ENCODE measurements at places on chromosomes 1 and 21.

DNA sequence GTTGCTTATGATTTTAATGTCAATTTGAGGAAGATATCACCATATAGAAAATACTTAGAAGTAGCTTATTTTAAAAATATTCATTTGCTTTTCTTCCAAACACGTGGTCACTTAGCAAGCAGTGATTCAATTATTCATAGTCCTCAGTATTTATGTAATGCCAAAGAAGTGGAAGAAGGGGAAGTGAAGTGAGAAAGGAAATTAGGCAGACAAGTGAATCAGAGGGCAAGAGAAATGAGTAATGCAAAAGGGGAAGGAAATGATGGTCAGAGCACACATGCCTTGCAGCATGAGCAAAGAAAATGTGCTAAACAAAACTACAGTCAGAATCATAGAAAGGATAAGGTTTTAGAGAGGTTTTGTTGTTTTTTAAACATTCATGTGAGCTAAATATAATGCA lies 31.8 kb downstream of the SDCCAG8 start:
- peak; percentile 88 for DNase-seq

- DNase-seq, result no peak
These were observed 15.5 kb downstream of the GABPB2 start for GRCh38 chr1:151085953-151086559.

GRCh38 chr1:234408757-234409156 lies 35.5 kb downstream of the COA6 start:
- DNase-seq, result no peak

GRCh38 chr1:92933459-92933858 lies 27.8 kb downstream of the DIPK1A start:
- peak; percentile 42 for DNase-seq

DNA sequence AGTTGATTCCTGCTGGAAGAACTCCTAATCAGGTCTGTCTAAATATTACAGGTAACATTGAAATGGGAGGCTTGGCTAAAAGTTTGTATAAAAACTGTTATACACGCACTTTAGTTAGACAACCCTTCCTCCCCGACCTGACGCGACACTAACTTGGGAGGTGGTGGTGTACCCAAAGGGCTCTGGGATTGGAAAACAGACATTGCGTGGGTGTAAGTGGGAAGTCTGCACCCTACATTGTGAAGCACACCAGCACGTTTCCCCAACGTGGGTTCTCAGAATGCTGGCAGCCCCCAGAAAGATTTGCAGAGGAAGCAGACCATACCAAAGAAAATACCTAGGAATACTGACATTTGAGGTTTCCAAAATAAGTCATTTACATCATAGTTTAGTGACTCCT lies 16.8 kb downstream of the OR2T11 start:
- DNase-seq, result no peak

- DNase-seq, result peak; percentile 66
These were observed 1.7 kb downstream of the PITHD1 start for GRCh38 chr1:23779826-23780371.

- peak; percentile 71 for DNase-seq
These were observed 13.1 kb downstream of the MAP1LC3C start for GRCh38 chr1:241985787-241986186.

- DNase-seq, result no peak
These were observed 81.8 kb downstream of the PEX14 start for GRCh38 chr1:10556430-10557005.

DNA sequence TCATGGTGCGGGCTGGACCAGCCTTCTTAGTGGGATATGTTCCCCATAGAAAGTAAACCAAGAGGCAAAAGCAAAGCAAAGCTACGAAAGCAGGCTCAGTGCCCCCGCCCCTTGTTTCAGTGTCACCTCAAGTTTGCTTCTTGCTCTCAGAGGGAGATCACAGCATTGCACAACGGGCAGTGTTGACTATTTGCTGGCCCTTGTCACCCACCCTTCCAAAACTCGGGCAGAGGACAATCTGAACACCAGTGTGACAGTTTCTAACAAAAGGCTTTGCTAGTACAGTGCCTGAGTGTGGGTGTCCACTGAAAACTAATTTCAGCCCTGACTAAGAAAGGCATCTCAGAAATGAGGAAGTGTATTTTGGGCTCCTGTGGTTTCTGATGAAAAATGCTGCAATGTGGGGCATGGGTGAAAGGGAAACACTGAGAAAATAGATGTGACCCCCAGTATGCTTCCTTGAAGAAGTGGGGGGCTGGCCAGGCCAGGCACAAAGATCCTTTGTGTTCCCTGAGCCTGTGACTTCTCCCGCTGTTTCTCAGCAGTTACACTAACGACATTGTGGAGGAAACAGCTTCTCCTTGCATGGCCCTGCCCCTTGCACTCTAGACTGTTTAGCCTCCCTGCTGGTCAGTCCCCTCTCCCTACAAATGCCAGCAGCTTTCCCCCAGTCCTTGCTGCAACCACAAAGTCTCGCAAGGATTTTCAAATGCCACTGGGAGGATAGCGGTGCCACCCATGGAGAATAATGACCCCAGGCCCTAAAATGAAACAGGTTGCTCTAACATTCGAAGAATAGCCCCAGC lies 33.3 kb upstream of the KCNE1 start:
- DNase-seq, result peak; percentile 87

DNA sequence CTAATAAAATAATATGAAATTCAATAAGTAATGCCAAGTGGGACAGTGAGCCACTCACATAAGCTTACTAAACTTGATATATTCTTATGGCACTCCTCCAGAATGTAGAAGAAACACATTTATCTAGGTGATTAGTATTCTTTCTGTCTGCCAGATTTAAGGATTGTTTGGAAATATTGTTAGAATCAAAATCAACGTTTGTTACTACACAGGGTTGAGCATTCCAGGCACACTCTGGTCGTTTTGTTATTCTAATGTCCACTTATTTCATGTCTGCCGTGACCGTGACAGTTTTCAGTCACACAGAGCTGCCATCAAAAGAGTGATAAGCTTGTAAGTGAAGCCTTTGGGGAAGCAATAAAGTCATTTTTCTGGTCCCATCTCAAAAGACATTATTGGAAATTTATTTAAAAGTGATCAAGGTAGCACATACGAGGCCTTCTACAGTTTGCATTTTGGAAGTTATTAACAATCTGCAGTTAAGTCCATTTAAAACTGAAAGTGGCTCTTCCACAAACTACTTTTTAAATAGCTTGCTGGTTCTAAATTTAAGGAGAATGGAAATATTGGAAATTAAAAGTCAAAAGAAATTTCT lies 38.0 kb downstream of the NFIA start:
- DNase-seq, result no peak

GRCh38 chr1:111227434-111227833 lies at the start of gene CHI3L2:
Gene CHI3L2 (plus strand): TSS chr1:111227713. CDS start chr1:111227730, 17 bp downstream.
- peak; percentile 72 for DNase-seq

All from choroid plexus epithelial cell (primary cell).